ENCODE measurements at places on chromosomes 4 and X.

GRCh38 chrX:41730081-41730480 is 6.1 kb downstream of the GPR82 start:
- no peak for DNase-seq

DNA sequence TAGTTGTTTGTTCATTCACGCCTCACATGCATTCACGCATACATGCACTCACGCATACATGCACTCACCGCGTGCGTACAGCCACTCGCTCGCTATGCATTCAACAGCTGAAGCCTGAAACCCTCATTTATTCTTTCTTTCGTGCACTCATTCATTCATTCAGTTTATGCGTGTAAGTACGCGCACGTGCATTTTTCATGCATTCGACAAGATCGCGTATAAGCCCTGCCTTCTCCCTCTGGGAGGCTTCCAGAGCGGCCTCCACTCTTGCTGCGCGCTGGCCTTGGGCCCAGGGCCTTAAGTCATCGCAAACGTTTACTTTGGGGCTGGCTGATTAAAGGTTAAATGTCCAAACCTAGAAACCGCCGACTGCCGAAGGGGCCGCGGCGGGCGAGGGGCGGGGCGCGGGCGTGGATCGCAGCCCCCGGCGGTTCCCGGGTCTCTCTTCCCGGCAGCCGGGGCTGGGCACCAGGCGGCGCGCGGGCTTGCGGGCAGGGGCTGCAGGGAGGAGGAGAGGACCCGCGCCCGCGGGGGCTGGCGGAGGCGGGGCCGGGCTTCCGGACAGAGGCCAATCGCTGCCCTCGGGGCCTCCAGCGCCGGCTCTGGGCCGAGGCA is at the start of gene GYG2:
Gene GYG2, plus strand, starts transcription at position 587 of the 615 bp plus-strand sequence. CDS start 1,259 bp downstream, outside the sequence.
- no peak for DNase-seq

DNA sequence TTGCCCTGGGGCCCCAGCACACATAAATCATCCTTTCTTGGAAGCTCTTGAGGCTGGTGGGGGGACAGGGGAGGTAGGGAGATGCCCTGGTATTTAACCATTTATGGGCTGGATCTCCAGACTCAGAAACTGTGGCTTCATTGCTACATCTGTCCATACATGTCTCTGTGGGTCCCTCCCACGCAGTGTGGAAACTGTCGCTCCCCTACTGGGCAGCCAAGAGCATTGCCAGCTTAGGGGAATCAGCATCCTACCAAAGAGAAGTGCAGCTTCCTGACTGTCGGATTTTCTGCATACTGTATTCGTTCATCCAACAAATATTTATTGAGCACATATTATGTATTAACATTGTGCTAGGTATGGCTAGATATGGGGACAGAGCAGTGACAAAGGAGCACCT is 3.7 kb downstream of the GRIPAP1 start:
- no peak for DNase-seq

GRCh38 chr4:183747931-183748670 is 89.0 kb downstream of the TRAPPC11 start:
- DNase-seq: no peak

GRCh38 chr4:8940792-8941491 is 69.3 kb upstream of the HMX1 start:
- DNase-seq: no peak

GRCh38 chrX:134803551-134804183 is 145.4 kb upstream of the PLAC1 start:
- DNase-seq: no peak

DNA sequence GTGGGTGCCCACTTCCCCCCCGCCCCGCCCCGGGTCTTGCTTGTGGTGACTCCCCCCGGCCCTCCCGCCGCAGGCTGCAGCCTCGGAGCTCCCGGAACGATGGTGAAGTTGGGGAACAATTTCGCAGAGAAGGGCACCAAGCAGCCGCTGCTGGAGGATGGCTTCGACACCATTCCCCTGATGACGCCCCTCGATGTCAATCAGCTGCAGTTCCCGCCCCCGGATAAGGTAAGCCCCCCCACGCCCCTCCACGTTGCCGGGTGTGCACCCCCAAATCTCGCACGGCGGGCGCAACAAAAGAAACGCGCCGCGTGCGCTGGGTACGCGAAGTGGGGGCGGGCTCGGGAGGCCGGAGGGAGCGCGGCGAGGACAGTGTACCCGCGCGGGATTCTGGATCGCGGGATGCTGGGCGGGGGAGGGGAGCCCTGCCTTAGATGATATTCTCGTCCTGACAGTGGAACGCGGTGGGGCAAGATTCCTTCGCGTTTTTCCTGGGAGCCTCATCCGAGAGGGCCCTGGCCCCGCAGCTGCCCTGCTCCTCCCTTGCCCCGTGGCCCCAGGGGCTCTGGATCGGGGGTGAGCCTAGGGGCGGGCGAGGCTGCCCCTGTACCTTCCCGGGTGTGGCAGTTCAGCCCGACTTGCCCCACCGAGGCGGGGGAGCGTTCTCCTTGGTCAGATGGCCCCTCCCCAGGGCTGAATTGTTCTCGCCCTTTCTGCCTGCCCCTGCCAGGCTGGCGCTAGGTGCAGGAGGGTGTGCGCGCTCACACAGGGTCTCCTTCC is 819 bp downstream of the NSG1 start:
- peak; percentile 19 for DNase-seq

- DNase-seq: no peak
Measured at GRCh38 chr4:177155454-177155853, 154.2 kb upstream of the NEIL3 start.
